RPMI7951 (cell line): ENCODE measurements at places on chromosomes 4 and X. TPM values are rescaled to one million over a fixed set of nuclear protein-coding genes. Genes with fewer than 3 reads are reported as not detected.

ADAD1 gene
- total RNA-seq = not detected in 2 replicates

LNX1 gene
- total RNA-seq = 5.0 and 5.3 TPM in 2 replicates

TBC1D25 gene
- total RNA-seq = 5.9 and 7.4 TPM in 2 replicates

ODAPH gene
- not detected in 2 replicates for total RNA-seq

ATP1B4 gene
- not detected in 2 replicates for total RNA-seq

MAGEB2 gene
- total RNA-seq = 0.72 and 0.78 TPM in 2 replicates

CHRDL1 gene
- total RNA-seq = 35.4 and 35.6 TPM in 2 replicates

IQCM gene
- total RNA-seq = not detected in 2 replicates

USP51 gene
- total RNA-seq = 0.49 and 1.1 TPM in 2 replicates

TNIP3 gene
- total RNA-seq = 1.1 and 1.8 TPM in 2 replicates

DRD5 gene
- total RNA-seq = not detected in 2 replicates

PDLIM3 gene
- total RNA-seq = 13.6 and 21.7 TPM in 2 replicates

MAGEB10 gene
- not detected in 2 replicates for total RNA-seq

FSTL5 gene
- 13.2 and 16.3 TPM in 2 replicates for total RNA-seq

CSTF2 gene
- 25.9 and 30.3 TPM in 2 replicates for total RNA-seq

SRPX2 gene
- 7.7 and 11.0 TPM in 2 replicates for total RNA-seq

PRDM5 gene
- total RNA-seq = 10.8 and 11.4 TPM in 2 replicates

SORCS2 gene
- total RNA-seq = 2.0 and 2.9 TPM in 2 replicates

SLC10A4 gene
- total RNA-seq = 0.49 and 0.96 TPM in 2 replicates

PLK4 gene
- total RNA-seq = 32.5 and 37.0 TPM in 2 replicates

SHROOM2 gene
- total RNA-seq = 27.3 and 29.3 TPM in 2 replicates

CDS1 gene
- total RNA-seq = 0.12 and 0.20 TPM in 2 replicates

ARHGAP6 gene
- not detected in 2 replicates for total RNA-seq

MAGEA2 gene
- 28.7 and 30.9 TPM in 2 replicates for total RNA-seq
